Placental pericyte (primary cell): ENCODE measurements at places on chromosomes 3 and 15. TPM values are rescaled to one million over a fixed set of nuclear protein-coding genes. Genes with fewer than 3 reads are reported as not detected.

TNIK gene
- 27.3 and 39.8 TPM in 2 replicates for total RNA-seq

SEC62 gene
- total RNA-seq, result 37.2 and 51.4 TPM in 2 replicates

ASB14 gene
- 0.14 TPM in 1 of 2 replicates, not detected in the other for total RNA-seq

DNAJA4 gene
- total RNA-seq, result 1.8 and 1.9 TPM in 2 replicates

ACTRT3 gene
- total RNA-seq, result 2.8 and 6.0 TPM in 2 replicates

C2CD4A gene
- not detected in 2 replicates for total RNA-seq

SPESP1 gene
- 2.4 and 4.0 TPM in 2 replicates for total RNA-seq

PRSS50 gene
- total RNA-seq, result not detected in 2 replicates

KBTBD12 gene
- total RNA-seq, result not detected in 2 replicates

CYP8B1 gene
- total RNA-seq, result not detected in 2 replicates
